ENCODE measurements at places on chromosomes 12 and 14. TPM values are rescaled to one million over a fixed set of nuclear protein-coding genes. Genes with fewer than 3 reads are reported as not detected.

DNA sequence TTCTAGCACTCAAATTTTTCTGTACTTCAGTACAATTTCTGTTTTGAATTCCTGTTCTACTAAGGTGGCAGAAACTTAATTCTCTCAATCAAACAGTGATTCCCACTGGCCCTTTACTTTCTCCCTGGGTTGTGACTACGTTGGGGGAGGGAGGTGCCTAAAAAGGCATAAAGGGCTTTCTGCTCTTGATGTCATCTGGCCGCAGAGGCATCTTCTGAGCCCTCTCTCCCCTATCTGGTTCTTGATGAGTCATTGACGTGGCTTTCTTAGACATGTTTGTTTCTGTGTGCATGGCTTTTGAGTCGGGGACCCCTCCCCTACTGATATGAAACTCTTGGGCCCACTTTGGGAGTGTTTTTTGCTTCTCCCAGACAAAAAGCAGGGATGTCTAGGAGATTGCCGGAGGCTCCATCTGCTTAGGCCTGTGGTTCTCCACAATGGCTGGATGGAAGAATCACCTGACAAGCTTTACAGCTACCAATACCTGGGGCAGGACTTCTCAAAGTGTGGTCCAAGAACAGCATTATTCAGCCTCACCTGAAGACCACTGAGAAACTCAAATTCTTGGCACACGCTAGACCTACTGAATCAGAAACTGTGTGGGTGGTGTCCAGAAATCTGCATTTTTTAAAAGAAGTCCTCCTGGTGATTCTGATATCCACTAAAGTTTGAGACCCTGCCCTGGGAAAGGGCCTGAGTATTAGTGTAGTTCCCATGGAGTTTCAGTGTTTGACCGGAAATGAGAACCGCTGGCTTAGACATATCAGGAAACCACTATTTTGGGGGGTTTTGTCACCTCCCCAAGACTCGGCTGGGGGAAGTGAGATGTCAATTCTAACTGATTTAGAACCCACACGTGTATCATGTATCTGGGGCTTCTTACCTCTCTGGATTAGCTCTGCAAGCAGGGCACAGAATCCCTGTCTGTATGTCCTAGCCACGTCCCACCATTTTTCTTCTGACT is 395.7 kb upstream of the PDE3A start:
- DNase-seq: peak; percentile 13

Gene LALBA
- not detected for total RNA-seq

DNA sequence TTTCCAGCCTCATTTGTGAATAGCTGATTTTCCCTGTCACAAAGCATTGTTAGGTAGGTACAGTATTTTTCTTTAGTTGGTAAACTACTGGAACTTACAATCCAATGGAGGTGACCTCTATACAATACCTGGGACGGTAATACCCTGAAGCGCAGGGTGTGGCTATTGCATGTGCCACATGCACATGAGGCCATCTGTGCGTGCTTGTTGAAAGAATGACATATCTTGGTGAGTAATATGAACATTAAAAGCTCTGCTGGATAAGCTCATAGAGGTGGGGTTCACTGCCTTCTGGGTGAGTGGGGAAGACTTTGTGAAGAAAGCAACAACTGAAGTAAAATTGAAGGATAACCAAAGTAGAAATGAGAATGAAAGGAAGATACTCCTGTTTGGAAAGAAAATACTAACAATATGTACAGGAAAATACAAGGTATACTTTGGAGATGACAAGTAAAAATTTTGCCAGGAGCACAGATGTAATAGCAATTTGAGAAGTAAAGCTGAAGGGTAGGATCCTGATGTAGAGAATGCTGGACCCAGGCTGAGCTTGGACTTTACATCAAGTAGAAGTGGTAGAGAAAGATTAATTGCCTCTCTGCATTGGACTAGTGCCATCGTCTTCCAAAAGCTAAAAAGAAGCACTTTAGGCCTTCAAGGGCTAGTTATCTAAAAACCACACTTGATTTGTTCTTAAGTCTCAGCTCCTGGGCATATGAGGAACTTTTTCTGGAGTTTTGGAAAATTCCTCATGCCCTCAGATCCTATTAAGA is 97.1 kb downstream of the SLC38A6 start:
- peak; percentile 38 for DNase-seq

DNA sequence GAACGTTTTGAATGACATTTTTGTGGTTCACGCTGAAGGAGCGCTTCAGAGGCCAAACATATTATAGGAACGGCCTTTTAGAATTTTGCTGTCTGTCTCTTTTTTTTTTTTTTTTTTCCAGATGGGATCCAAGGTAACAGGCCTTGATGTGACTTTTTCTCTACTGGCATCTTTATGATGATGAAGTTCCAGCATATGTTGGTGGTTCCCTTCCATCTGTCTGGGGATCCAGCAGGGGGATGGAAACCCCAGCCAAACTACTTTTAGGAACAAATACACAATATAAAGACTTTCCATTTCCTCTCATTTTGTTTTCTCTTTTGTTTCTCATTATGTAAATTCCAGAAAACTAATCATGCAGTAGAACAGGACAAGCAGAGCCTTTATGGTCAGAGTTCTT is 239.3 kb upstream of the PRICKLE1 start:
- DNase-seq: no peak

- peak; percentile 89 for DNase-seq
These were observed 864 bp downstream of the DNAJC22 start for GRCh38 chr12:49347311-49348193.

GRCh38 chr14:55139141-55139540 is 10.1 kb downstream of the LGALS3 start:
- DNase-seq: no peak

DNA sequence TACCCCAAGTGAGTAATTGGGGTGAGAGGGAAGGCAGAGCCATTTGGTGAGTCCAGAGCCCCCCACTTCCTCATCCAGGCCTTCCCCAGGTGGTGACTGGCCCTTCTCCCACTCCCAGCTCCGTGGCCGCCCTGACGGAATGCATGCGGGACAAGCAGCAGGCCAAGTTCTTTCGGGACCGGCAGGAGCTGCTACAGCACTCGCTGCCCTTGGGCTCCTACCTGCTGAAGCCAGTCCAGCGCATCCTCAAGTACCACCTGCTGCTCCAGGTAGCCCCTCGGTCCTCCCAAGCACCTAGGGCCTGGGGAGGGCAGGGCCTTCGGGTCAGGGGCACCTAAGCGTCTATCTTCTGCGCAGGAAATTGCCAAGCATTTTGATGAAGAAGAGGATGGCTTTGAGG is 26.5 kb downstream of the PLEKHG3 start:
- DNase-seq: no peak

- no peak for DNase-seq
These were observed 6.4 kb downstream of the JKAMP start for GRCh38 chr14:59490756-59491155.

- no peak for DNase-seq
These were observed 84.8 kb upstream of the LRFN5 start for GRCh38 chr14:41521891-41522290.

DNA sequence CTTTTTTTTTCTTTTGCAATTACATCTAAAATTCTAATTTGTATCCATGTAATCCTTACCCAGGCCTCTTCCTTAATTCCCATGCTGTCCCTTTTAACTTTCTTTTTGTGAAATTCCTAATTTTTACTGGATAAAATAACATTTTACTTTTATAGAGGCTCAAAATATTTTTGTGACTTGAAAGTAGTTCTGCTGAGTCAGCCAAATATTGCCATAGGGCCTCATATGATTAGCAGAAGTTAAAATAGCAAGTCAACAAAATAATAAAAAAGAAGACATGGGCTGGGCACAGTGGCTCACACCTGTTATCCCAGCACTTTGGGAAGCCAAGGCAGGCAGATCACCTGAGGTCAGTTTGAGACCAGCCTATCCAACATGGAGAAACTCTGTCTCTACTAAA is 2.0 kb downstream of the C3AR1 start:
- DNase-seq: no peak

DNA sequence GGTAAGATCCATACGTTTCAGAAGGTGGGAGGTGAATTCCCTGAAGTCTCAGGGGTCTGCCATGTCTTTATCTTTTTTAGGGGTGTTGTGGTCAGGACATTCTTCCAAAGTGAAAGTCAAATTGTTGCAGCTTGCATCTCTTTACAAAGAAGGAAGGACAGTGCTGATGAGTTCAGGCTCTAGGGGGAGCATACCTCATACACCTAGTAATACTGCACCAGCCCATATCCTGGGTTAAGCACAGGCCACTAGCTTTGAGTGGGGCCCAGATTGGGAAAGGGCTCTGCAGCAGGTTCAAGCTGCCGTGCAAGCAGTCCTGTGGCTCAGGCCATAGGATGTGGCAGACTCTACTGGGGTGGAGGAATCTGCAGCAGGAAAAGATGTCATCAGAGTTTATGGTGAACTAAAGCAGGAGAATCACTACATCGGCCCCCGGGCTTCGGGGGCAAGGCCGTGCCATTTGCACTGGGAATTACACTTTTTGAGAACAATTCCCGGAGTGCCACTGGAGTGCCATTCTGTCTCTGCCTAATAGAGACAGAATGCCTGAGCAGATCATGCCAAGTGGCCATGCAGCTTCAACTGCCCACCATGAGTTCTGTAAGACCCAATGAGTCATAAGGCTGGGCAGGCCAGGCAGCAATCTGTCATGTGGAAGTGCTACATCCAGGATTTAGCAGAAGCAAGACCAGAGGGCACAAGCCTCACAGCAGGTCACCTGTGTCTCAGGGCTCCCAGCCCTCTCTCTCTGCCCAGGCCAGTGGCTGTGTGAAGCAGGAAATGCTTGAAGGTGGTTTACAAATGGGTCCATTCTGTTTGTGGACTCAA is 32.3 kb downstream of the DIO3 start:
- no peak for DNase-seq

GRCh38 chr14:101776344-101776743 is 14.8 kb downstream of the PPP2R5C start:
- no peak for DNase-seq

- no peak for DNase-seq
These were observed 170.0 kb upstream of the SLC16A7 start for GRCh38 chr12:59425798-59426197.

Gene MGP
- total RNA-seq: 0.56 TPM

- DNase-seq: peak; percentile 19
These were observed 179.9 kb upstream of the PELI2 start for GRCh38 chr14:55938249-55938791.

DNA sequence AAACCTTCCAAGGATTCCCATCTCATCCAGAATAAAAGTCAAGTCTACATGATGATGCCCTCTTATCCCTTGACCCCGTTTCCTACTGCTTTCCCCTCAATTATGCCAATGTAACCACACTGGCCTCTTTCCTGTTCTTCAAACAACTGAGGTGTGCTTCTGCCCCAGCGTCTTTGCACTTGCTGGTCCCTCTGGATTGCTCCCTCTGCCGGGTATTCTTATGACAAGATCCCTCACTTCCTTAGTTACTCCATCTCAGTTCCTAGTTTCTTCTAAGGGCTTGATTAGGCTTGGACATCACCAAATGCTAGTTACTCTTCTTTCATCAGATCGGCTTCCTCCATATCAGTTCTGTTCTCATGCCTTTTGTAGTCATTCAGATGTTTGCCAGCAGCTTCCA is 32.7 kb upstream of the PELI2 start:
- no peak for DNase-seq

- DNase-seq: no peak
These were observed 60.6 kb downstream of the DAAM1 start for GRCh38 chr14:59249029-59249428.

- DNase-seq: no peak
These were observed 82.2 kb downstream of the PAPOLA start for GRCh38 chr14:96584199-96584906.

Gene PTPN21
- total RNA-seq: 11.4 TPM

- peak; percentile 83 for DNase-seq
These were observed 164.9 kb downstream of the ANO4 start for GRCh38 chr12:100959481-100959880.

GRCh38 chr14:72499746-72500145 is 394.2 kb downstream of the DPF3 start:
- DNase-seq: no peak

Gene GALNT16
- total RNA-seq: 0.28 TPM

- DNase-seq: no peak
These were observed 160.0 kb downstream of the BCAT1 start for GRCh38 chr12:24788886-24789285.

Gene SRRM4
- not detected for total RNA-seq

All from IMR-90 (cell line).